ENCODE measurements at places on chromosomes 5 and 9.

DNA sequence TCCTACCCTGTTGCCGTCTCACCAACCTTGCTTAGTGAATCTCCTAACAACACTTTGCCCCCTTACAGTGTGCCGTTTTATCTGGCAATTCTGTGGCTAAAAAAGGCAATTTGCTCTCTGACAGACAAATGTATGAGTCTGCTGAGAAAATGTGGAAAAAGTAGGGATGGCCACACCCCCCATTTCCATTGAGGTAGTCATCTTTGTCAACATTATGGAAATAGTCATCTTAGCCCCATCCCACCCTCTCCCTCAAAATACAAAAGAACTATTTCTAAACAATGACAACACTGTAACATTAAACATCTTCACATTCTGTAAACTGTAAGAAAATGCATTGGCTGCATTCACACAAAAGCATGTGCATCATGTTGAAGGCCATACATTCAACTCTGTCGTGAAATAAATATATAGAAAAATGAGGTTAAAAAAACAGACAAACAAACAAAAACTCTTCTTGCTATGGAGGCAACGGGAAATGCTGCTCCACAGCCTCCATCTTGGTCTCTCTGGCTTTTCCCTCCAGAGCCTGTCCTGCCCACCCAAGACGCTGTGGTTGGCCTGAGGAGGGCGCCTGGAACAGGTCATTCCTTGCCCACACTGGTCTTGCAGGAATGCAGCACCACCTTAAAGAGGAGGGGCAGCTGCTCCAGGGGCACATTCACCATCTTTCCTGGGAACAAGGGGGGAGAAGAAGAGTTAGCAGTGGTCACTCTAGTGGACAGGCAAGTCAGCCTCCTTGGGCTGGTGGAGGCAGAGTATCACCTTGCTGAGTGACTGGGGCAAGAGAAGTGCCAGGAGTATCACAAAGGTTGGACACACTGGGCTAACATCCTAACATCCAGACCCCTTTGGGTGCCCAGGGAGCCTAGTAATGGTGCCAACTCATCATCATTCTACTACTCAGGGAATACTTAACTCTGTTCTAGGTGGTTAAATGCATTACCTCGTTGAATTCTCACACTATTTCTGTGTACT lies 15.2 kb upstream of the NR5A1 start:
- no peak for DNase-seq

- no peak for DNase-seq
Observed at GRCh38 chr5:76007904-76008303, 75.3 kb upstream of the SV2C start.

DNA sequence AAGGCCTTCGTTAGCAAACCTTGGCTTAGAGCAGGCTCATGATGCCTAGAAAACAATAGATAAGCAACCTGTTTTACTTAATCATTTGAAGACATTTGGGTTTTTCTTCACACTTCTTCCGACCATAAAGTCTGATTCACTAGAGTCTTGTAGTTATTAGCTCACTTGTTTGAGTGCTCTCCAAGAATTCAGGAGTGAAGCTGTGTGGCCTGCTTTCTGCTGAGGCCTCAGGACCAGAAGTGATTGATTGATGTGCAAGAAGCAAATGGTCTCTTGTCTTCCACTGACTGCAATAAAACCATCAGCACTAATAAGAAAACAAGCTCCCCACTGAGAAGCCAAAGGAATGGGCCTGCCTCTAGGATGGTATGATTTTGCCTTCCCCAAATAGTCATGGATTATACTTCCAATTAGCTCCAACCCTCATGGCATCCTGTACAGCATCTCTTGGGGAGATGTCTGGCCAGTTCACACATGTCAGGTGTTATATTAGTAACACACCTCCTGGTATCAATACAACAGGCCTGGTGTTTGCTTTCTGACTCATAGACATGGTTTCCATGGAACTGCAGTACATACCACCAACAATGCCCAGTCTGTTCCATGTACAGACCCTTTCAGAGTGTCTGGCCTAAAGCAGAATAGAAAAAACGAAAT lies 317.6 kb downstream of the CWC27 start:
- no peak for DNase-seq

DNA sequence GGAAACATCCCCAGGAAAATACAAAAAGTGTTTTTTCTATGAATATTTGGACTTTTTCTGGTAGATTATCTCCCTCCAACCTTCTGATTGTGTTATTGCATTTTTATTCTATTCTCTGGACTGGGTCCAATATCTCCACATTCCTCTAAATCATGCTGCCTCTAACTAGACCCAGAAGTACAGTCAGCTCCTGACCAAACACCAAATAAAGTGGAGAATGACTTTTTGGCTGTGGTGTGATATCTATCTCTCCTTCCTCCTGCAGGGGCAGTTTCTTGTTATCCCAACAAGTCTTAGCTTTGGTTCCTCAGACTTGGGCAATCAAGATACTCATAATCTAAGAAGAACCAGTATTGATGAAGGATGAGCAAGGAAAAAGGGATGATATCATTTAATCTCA lies 3.2 kb upstream of the RAI14 start:
- no peak for DNase-seq

GRCh38 chr5:168670881-168671575 lies 91.9 kb upstream of the PANK3 start:
- DNase-seq, result no peak

Data from suppressor macrophage (primary cell).